ENCODE measurements at places on chromosomes 7 and 10.

- no peak for DNase-seq
Observed at GRCh38 chr10:22437620-22438588, 92.6 kb downstream of the SPAG6 start.

DNA sequence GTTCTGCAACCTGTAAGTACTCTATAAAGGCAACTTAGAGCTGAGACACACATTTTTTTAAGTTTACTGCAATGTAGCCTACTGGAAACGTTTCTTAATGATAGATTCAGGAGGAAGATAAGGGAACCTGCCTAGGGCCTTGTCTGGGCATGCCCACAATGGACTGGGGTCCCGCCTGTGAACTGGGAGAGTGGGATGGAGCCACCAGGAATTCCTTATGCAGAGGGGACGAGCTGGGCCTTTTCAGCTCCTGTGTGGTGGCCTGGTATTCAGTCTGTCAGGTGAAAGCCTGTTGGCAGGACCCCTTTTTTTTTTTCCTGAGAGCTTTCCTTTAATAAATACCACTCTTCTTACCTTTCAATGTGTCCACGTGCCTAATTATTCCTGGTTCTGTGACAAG lies 384.4 kb upstream of the ZWINT start:
- no peak for DNase-seq

- no peak for DNase-seq
Observed at GRCh38 chr10:9302140-9302746, 1247.8 kb downstream of the GATA3 start.

DNA sequence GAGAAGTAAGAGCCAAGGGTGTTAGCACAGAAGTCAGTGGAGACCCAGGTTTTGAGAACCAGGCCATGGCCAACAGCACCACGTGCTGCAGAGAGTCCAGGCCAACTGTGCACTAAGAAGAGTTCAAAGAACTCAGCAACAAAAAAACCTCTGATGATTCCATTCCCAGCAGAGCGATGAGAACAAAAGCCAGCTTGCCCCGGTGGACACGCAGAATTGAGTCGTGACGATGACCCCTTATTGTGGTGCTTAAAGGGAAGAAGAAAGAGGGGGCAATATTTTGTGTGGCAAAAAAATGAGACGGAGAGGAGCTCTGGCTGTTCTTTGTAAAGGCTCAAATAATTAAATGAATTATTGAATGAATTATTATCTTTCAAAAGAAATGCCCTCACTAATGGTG lies 468.3 kb upstream of the AUTS2 start:
- no peak for DNase-seq

GRCh38 chr7:15546272-15546792 lies 15.5 kb downstream of the AGMO start:
- no peak for DNase-seq

DNA sequence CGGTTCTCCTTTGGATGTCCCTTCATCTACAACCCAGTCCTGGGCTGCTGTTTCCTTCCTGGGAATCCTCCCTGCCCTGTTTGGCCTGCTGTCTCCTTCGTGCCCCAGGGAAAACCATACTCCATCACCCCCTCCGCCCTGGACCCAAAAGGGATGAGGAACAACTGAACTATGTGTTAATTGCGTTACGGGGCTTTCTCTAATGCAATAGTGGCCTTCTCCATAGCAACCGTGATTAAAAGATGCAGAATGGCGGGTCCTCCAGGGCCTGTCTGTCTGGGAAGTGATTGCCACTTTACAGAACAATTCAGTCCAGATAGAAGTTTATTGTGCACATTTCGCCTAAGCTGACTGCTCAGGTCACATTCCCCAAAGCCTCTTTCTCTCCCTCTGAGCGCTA lies 112.0 kb upstream of the FGFR2 start:
- DNase-seq: no peak

DNA sequence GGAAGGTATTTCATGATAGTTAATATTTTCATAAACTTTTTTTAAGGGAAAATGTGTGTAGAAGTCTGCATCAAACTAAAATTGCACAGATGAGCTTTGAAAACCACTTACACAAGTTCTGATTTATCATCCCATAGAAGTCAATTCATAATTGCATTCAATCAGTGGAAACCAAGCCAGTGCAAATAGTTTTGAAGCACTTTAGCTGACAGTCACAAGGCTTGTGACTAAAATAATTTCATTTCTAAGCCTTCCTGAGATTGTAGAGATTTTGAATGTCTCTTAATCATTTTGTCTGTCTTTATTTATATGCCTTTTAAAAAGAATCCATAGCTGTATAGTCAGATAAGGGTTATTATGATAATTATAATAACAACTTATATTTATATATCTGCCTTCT lies 41.4 kb downstream of the EXOC4 start:
- DNase-seq: no peak

DNA sequence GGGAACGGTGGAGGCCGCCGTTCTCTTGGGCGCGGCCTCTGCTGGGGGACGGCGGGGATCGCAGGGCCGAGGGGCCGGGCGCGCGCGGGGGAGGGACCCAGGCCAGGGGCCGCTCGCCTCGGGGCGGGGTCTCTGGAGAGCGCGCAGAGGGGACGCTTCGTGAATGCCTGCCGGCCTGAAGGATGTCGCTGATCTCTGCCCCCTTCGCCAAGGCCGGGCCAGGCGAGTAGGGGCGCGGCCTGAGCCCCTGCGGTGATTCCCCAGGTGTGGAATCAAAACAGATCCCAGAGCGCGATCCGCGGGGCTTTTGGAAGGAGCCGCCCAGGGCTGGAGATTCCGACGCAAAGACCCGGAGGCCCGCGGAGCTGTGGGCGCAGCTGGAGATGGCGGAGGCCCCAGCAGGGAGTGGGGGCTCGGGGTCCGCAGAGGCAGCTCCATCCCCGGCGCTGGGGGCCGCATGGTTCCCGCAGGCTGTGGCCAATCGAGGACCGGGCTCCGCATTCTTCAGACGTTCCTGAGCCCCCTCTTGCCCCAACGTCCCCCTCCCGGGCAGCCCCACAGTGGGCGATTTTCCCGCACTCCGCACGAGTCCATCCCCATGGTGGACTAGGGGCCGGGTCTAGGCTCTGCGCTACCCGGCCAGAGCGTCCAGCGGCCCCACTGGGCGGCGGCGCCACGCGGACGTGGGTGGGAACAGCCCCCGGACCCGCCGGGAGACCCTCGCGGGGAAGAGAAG lies 166.0 kb downstream of the ACTR3B start:
- DNase-seq: no peak

DNA sequence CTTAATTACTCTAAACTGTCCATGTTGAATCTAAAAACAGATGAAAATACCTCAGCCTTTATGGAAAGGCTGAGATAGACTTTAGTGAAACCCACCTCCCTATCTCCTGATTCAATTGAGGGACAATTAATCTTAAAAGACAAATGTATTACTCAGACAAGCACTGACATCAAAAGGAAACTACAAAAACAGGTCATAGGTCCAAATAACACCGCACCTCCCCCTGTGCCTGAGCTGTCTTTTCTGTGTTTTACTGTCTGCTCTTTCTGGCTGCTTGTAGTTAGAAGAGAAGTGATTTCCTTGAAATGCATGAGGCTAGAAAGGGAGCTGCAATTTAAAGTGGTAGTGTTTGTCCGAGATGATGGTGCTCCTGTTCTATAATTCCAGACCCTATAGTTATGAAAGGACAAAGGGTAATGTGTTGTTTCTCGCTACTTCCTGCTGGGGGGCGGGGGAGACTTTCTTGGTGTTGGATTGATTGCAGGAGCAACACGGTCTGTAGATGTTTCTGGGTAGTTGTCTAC lies 16.0 kb downstream of the AKR1C8 start:
- DNase-seq: no peak

DNA sequence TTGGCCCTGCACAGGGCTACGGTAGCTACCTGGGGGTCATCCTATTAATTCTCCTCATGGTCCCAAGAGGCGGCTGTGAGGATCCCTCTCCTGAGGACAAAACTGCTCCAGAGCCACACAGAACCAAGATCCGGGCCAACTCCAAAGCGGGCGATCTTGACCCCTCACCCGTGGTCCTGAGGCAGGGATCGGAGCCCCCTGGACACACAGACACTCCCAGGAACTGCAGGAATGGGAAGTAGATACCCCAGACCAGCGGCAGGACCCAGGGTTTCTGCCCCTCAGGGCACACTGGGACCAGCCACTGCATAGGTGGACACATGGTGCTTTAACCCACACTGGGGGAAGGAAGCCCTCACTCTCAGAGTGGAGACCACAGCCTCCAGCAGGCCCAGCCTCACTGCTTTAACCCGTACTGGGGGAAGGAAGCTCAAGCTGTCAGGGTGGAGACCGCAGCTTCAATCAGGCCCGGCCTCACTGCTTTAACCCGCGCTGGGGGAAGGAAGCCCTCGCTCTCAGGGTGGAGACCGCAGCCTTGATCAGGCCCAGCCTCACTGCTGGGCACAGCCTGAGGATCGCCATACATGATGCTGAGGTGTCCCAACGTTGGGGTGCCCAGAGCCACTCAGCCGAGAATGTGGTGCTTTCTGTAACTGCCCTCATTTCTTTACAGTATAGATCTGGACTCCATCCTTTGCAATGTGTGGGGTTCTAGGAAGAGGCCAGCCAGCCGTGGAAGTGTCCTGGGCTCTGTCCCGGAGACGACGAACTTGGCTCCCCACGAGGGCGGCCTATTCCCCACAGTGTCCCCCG lies 60.1 kb downstream of the DIP2C start:
- DNase-seq: no peak

DNA sequence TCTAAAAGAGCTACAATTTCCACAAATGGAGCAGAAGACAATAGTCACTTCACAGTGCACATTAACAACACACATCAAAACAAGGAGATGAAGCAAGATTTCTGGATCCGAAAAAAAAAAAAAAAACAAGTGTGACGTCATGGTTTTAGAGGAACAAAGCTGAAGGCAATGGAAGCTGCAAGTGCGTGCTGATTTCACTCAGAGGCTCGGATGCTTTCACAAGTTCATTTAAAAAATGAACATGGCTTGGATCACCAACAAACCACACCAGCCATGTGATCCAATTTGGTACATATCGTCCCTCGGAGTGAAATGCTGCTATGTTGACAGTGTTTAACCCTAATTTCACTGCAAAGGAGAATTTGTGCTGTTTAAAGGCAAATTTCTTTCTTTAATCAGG lies 337.0 kb upstream of the PRKCQ start:
- no peak for DNase-seq

GRCh38 chr10:109784236-109784635 lies 139.1 kb downstream of the XPNPEP1 start:
- DNase-seq: no peak

DNA sequence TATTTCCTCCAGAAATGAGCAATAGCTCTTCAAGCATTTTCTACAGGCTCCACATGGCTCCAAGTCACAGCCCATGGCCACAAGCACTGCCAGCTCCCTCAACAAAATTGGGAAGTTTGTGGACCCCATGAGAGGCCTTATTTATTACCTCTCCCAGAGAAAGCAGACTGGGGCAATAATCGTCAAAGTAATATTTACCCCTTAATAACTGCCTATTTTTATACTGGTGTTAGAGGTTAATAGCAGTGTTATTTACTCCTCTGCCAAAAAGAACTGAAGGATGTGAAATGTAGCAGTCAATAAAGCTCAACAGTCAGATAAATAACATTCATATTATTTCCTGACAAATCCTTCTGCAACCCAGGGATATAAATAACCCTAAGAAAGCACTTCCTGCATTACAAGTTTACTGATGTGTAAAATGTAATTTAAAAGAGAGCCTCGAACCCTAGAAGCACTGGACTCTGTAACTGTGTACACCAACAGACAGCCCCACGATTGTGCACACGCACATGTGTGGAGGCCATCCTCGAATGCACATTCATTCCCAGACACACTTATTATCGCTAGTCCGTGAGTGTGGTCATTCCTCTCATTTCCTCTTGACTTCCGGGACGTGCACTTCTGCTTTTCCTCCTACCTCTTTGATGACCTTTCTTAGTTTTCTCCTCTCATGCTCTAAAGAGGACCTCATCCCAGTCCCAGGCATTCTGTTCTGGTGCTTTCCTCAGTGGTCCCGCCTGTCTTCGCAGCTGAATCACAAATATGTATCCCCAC lies 157.4 kb downstream of the EVX1 start:
- DNase-seq: no peak

- no peak for DNase-seq
Observed at GRCh38 chr7:23471106-23471859, 992 bp upstream of the IGF2BP3 start.

DNA sequence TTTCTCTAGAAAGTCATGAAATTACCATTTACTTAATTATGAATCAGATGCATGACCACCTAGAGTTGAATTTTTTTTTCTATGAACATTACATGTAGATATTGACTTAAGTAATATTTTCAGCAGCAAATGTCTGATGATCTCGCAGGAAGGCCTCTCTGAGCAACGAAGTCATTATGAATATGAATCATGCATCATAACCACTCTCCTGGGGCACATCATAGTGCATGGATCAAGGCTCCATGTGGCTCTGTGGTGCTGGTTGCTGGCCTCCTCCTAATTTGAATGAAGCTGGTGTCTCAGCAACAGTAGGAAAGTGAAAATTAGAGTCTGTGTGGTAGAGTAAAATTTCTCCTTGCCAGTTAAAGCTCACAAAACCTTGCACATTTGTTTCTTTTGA lies 121.4 kb upstream of the INHBA start:
- DNase-seq: no peak

GRCh38 chr7:146655928-146656797 lies 539.6 kb downstream of the CNTNAP2 start:
- no peak for DNase-seq

DNA sequence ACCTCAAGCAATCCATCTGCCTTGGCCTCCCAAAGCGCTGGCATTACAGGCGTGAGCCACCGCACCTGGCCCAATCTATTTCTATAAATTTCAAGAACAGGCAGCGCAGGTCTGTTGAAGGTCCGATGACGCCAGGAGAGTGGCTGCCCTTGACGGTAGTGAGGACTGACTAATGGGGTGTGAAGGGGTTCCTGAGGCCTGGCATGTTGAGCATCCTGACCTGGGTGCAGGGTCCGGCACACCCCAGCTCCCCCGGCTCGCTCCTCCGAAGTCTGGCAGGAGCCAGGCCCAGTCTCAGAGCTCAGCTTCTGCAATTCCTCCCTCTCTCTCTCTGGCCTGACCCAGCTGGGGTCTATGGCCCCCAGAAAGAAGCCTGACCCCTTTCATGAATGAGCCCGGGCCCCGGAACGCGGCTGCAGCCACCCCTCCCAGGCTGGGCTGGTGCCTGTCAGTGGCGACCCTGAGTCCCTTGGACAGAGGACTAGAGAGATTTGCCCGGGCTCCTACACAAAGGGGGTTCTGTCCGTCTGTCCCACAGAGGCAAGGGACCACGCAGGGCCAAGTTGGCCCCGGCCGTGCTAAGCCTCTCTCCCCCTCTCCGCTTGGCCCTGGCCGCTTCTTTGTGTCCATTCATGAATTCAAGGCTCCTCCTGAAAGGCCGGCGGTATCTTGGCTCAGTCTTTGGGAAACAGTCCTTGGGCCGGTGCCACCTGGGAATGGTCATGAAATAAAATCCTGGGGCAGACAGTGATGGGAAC lies 18.8 kb downstream of the MMD2 start:
- no peak for DNase-seq

DNA sequence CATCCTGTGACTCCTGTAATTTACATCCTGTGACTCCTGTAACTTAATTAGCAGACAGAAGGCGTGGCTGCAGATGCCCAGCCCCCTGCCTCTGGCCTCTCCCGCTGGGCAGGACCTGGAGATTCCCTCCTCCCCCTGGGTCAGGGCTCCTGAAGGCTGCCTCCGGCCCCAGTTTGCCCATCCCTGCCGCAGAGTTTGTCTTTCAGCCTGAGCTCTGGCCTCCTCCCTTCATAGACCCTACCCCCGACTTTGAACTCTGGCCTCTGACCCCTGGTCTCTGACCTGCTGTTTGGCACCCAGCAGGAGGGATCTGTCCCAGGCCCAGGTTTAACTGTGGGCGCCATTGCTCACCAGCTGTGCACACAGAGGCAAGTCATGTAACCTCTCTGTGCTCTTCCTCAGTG lies 45.6 kb downstream of the ELFN1 start:
- DNase-seq: no peak

All from activated effector memory CD4-positive, alpha-beta T cell treated with Interleukin-2 at 50 U/mL for 16 hours (primary cell).